ENCODE measurements at places on chromosomes 13 and 19.

- no peak for DNase-seq
These were observed 152.2 kb upstream of the CSNK1A1L start for GRCh38 chr13:37257706-37258105.

DNA sequence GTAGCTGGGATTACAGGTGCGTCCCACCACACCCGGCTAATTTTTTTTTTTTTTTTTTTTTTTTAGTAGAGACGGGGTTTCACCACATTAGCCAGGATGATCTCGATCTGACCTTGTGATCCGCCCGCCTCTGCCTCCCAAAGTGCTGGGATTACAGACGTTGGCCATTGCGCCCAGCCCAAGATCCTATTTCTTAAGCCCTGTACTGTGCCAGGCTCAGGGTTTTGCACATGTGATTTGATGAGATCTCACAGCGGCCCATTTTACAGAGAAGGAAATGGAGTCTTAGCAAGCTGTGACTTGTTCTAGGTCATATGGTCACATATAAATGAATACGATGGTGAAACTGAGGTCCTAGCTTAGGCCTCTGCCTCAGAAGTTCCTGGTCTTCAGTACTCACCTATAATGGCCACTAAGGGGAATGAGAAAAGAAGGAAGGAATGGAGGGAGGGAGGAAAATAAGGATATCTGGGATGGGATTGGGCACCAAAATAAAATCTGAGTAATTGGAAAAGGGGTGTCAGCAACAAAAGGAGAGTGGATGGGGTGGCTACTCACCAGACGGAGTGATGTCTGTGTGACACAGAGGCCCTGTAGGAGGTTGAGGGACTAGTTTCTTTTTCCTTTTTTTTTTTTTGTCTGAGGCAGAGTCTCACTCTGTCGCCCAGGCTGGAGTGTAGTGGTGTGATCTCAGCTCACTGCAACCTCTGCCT, 1.3 kb downstream of the OSCAR start:
- no peak for DNase-seq

DNA sequence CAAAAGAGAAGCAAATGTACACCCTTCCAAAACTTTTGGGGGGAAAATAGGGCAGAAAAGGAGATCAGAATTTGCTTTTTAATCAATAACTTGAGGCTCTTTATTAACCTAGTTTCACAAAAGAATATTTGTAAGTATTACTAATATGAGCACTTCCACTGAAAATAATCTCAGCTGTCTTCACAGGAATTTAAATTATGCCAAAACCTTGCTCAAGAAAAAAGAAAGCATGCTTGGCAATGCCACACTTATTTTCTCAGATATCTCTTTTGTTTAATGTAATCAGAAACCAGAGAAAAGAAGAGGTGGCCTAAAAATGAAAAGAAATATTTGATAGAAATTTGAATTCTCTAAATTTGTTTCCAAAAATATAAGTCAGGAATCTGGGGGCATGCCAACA, 234.9 kb upstream of the GPC6 start:
- DNase-seq = no peak

GRCh38 chr19:5047251-5047935, 78.5 kb downstream of the KDM4B start:
- DNase-seq = no peak

DNA sequence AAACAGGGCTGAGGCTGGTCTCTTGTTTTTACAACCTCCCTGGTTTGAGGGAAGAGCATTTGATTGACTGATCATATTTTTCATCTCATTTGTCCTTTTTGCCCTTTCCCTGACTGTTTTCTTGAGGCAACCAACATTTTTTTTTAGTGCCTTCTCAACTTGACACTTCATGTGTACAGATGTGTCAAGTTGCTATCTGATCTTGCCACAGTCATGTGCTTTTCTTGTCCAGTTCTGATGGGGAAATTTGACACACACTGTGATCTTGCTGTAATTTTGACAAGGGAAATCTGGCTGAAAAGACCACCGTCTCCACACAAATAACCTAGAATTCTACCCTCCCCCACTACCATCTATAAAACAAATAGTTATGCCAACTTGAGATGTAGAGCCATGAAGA, 329.6 kb downstream of the KCTD12 start:
- DNase-seq = no peak

- no peak for DNase-seq
These were observed 487.6 kb downstream of the EFNB2 start for GRCh38 chr13:106047859-106048258.

DNA sequence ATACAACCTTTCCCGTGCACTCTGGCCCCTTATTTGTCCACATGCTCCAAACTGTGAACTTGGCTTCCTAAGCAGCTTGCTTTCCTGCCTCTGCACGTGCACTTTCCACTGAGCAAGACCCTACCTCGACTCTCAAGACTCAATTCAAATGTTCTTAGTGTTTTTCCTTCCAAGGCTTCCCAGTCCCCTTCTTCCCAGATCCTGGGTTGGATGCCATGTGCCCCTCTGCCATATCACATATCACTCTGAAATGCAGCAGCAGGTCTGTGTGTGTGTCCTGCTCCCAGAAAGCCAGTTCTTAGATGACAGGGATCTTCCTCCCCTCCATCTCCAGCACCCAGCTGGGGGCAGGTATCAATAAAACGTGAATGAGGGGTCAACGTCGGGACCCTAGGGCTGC, 3.0 kb downstream of the ZNF557 start:
- no peak for DNase-seq
